ENCODE measurements at places on chromosomes 6 and 20. TPM values are rescaled to one million over a fixed set of nuclear protein-coding genes. Genes with fewer than 3 reads are reported as not detected.

- no peaks in the 10 kb centered on the region for H3K36me3 ChIP-seq
- no peaks in the 10 kb centered on the region for H3K4me1 ChIP-seq
- H3K27ac ChIP-seq = no peak overlapping the region
- no peaks in the 10 kb centered on the region for H3K27me3 ChIP-seq
- no peak overlapping the region for H3K4me3 ChIP-seq
Measured at GRCh38 chr6:101181006-101181405, 212.5 kb upstream of the GRIK2 start.

DNA sequence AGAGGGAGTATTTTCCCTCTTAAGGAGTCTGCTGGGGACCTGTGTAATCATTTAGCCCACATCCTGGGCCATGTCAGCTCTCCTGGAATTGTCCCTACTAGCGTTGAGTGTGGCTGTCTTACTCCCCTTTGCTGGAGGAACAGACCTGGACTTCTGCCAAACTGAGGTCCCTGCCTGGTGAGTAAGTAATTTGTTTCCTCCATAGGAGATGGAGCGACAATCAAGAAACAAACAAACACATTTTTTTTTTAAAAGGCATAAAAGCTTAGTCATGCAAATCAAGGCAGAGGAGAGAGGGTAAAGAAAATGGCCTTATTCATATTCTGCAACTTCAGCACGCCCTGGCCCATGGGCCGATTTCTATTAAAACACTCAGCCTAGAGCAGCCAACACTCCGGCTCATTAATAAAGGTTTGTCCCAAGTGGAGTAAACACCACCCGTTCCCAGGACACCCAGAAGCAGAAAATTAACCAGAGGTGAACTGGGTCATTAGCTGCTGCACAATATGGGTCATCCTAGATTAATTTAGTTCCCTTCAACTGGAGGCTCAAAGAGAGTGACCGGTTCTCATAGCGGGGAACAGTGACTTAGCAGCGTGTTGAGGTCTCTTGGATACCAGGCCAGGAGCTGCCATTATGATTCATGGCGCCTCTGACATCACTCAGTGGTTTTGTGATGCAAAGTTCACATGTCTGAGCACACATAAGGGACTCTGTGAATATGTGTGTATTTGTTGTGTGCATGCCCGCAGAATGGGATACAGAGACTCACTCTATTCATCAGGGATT lies 165.0 kb upstream of the SULF2 start:
- DNase-seq = peak; percentile 80
- peaks cover 25% of the 10 kb centered on the region for H3K4me1 ChIP-seq
- H3K27ac ChIP-seq = peak overlapping the region; percentile 57
- no peak overlapping the region for H3K4me3 ChIP-seq
- no peaks in the 10 kb centered on the region for H3K27me3 ChIP-seq

- no peaks in the 10 kb centered on the region for H3K36me3 ChIP-seq
- DNase-seq = no peak
- H3K27ac ChIP-seq = no peak overlapping the region
- H3K27me3 ChIP-seq = no peaks in the 10 kb centered on the region
- H3K4me1 ChIP-seq = no peaks in the 10 kb centered on the region
- no peak overlapping the region for H3K4me3 ChIP-seq
Measured at GRCh38 chr20:52845044-52845443, 127.1 kb upstream of the TSHZ2 start.

- H3K4me3 ChIP-seq = no peak overlapping the region
- no peaks in the 10 kb centered on the region for H3K27me3 ChIP-seq
- H3K4me1 ChIP-seq = no peaks in the 10 kb centered on the region
- DNase-seq = no peak
- no peak overlapping the region for H3K27ac ChIP-seq
Measured at GRCh38 chr6:88157106-88157505, 9.0 kb downstream of the CNR1 start.

- H3K27me3 ChIP-seq = no peaks in the 10 kb centered on the region
- no peak overlapping the region for H3K27ac ChIP-seq
- no peak for DNase-seq
- peaks cover 77% of the 10 kb centered on the region for H3K36me3 ChIP-seq
- H3K4me3 ChIP-seq = peak overlapping the region; percentile 82
Measured at GRCh38 chr6:31657406-31658157, 1.9 kb downstream of the APOM start.

DNA sequence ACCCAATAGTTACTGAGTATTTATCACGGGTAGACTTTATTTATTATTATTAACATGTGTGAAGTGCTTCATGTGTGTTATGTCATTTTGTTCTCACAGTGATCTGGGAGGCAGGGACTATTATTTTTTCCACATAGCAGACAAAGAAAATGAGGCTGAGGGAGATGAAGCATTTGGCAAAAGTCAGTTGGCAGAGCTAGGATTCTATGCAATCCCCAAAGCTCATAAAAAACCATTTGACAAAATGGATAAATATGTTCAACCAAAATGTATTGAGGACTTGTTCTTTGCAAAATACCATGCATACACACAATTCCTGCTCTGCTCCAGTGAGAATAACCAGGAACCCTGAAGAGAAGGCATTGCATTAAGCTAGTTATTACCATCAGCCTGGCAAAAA lies 184.4 kb downstream of the HS3ST5 start:
- no peaks in the 10 kb centered on the region for H3K27me3 ChIP-seq
- no peak for DNase-seq
- no peak overlapping the region for H3K27ac ChIP-seq
- no peak overlapping the region for H3K4me3 ChIP-seq
- no peaks in the 10 kb centered on the region for H3K4me1 ChIP-seq

Gene GGTLC1
- total RNA-seq = not detected

Gene RIN2
- 9.8 TPM for total RNA-seq

GRCh38 chr20:16124911-16125776 lies 448.1 kb downstream of the KIF16B start:
- no peaks in the 10 kb centered on the region for H3K4me1 ChIP-seq
- no peak overlapping the region for H3K27ac ChIP-seq
- H3K27me3 ChIP-seq = no peaks in the 10 kb centered on the region
- DNase-seq = no peak
- H3K36me3 ChIP-seq = no peaks in the 10 kb centered on the region

Gene TGM3
- total RNA-seq = not detected

DNA sequence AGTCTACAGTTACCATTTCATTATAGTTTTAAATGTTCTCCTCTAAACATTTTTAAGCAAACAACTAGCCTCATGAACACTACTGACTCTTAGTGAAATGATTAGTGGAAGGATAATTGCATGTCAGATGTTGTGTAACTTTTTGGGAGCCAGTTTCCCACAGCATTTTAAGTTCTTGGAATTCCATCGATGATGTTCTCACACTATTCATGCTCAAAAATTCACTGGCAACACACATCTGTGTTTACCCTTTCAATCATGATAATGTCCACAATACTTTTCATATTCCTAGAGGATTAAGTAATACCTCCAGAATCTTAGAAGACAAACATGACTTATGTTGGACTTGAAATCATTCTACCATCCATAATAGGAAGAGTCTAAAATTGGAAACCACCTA lies 678.1 kb upstream of the ID4 start:
- no peak overlapping the region for H3K27ac ChIP-seq
- H3K36me3 ChIP-seq = no peaks in the 10 kb centered on the region
- no peak for DNase-seq
- no peaks in the 10 kb centered on the region for H3K27me3 ChIP-seq
- no peaks in the 10 kb centered on the region for H3K4me1 ChIP-seq

GRCh38 chr6:139919107-139920026 lies 544.9 kb upstream of the CITED2 start:
- no peak for DNase-seq
- no peak overlapping the region for H3K27ac ChIP-seq
- no peaks in the 10 kb centered on the region for H3K27me3 ChIP-seq
- H3K36me3 ChIP-seq = no peaks in the 10 kb centered on the region
- no peaks in the 10 kb centered on the region for H3K4me1 ChIP-seq

Gene PTPN1
- total RNA-seq = 67.5 TPM

- no peaks in the 10 kb centered on the region for H3K27me3 ChIP-seq
- H3K4me1 ChIP-seq = no peaks in the 10 kb centered on the region
- DNase-seq = no peak
- no peak overlapping the region for H3K27ac ChIP-seq
- no peak overlapping the region for H3K4me3 ChIP-seq
Measured at GRCh38 chr20:20233041-20233514, 134.8 kb upstream of the INSM1 start.

GRCh38 chr6:39350723-39351505 lies 28.4 kb upstream of the KCNK16 start:
- peaks cover 68% of the 10 kb centered on the region for H3K27me3 ChIP-seq
- no peaks in the 10 kb centered on the region for H3K36me3 ChIP-seq
- no peaks in the 10 kb centered on the region for H3K4me1 ChIP-seq
- H3K4me3 ChIP-seq = no peak overlapping the region

GRCh38 chr6:37513155-37513554 lies 13.5 kb upstream of the CCDC167 start:
- H3K4me1 ChIP-seq = peaks cover 6% of the 10 kb centered on the region
- DNase-seq = no peak
- peaks cover 94% of the 10 kb centered on the region for H3K27me3 ChIP-seq
- no peaks in the 10 kb centered on the region for H3K36me3 ChIP-seq

DNA sequence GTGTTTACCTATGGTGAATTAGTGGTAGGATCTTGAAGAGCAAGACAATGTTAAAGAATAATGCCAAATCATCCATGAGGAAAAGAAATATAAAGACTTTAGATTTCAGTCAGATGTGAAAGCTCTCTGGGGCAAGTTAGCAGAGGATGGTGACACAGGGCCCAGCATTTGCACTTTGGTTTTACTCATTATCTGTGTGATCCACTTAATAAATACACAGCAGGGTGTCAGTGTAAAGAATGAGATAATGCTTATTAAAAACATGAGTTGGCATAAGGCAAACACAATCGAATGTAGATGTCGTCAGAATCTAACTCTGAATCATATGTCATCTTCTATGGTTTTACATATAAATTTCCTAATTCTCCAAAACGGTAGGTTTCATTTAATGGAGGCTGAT lies 130.4 kb upstream of the PREP start:
- no peaks in the 10 kb centered on the region for H3K36me3 ChIP-seq
- no peak for DNase-seq
- no peak overlapping the region for H3K27ac ChIP-seq
- no peak overlapping the region for H3K4me3 ChIP-seq
- H3K4me1 ChIP-seq = no peaks in the 10 kb centered on the region
- H3K27me3 ChIP-seq = no peaks in the 10 kb centered on the region

Gene ECT2L
- total RNA-seq = not detected

Gene EDN1
- 24.7 TPM for total RNA-seq

GRCh38 chr6:158358450-158359077 lies 46.3 kb downstream of the TULP4 start:
- H3K27me3 ChIP-seq = no peaks in the 10 kb centered on the region
- DNase-seq = no peak
- peaks cover 5% of the 10 kb centered on the region for H3K36me3 ChIP-seq
- H3K4me1 ChIP-seq = peaks cover 43% of the 10 kb centered on the region

GRCh38 chr6:163405412-163406309 lies 8.9 kb upstream of the QKI start:
- DNase-seq = peak; percentile 30
- H3K4me1 ChIP-seq = peaks cover 15% of the 10 kb centered on the region
- H3K27me3 ChIP-seq = no peaks in the 10 kb centered on the region

DNA sequence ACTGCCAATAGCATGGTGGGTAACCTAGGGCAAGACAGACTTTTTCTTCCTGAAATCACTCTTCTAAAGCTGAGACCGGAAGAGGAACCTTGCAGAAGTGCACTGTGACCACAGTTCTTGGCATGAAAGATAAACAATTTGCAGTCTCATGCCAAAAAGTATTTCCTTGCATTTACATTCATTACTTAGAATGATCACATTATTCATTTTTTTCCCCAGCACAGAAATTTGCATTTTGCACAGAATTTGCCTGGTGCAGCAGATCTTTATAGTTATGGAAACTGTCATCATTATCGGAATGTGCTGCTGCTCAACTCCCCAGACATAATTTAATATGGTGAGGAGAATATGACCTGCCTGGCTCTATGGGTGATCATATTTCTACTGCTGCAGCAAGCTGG lies 42.2 kb upstream of the EDN3 start:
- DNase-seq = no peak
- H3K27ac ChIP-seq = no peak overlapping the region
- H3K4me1 ChIP-seq = no peaks in the 10 kb centered on the region
- peaks cover 98% of the 10 kb centered on the region for H3K27me3 ChIP-seq

GRCh38 chr6:90978046-90978445 lies 391.2 kb upstream of the MAP3K7 start:
- no peak overlapping the region for H3K27ac ChIP-seq
- no peaks in the 10 kb centered on the region for H3K36me3 ChIP-seq
- no peaks in the 10 kb centered on the region for H3K4me1 ChIP-seq
- H3K4me3 ChIP-seq = no peak overlapping the region

Gene ANKRD66
- total RNA-seq = not detected

DNA sequence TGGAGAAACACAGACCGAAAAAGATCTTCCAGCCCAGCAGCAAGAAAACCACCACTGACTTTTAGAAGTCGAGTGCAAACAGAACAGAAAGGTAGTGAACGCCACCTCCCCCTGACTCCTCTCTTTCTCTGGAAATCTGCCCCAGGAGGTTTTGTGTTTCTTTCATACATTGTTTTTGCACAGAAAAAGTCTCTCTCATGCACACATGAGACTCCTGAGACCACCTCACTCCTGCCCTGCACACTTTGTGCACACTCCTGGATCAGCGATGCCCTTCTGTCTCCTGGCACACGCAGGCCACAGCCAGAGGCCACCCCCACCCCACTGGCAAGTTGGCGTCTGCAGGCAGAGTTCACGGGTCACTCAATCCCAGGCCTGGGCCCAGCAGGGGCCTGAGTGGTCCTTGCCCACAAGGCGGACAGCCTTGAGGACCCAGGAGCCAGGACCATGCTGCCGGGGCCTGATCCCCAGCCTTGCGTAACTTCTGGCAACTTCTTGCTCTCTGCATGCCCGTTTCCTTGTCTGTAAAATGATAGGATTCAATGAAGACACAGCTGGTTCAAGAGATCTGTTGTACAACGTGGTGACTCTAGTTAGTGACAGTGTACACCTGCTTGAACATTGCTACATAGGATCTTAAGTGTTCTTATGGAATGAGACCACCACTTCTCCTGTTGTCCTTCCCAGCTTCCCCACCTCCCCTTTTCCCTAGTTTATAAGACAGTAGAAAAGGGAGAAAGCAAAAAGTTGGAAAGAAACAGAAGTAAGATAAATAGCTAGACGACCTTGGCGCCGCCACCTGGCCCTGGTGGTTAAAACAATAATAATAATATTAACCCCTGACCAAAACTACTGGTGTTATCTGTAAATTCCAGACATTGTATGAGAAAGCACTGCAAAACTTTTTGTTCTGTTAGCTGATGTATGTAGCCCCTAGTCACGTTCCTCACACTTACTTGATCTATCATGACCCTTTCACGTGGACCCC lies 30.2 kb upstream of the CST7 start:
- H3K27me3 ChIP-seq = no peaks in the 10 kb centered on the region
- H3K4me3 ChIP-seq = no peak overlapping the region

Gene LHFPL5
- total RNA-seq = 0.42 TPM

Gene ZNF334
- total RNA-seq = not detected

DNA sequence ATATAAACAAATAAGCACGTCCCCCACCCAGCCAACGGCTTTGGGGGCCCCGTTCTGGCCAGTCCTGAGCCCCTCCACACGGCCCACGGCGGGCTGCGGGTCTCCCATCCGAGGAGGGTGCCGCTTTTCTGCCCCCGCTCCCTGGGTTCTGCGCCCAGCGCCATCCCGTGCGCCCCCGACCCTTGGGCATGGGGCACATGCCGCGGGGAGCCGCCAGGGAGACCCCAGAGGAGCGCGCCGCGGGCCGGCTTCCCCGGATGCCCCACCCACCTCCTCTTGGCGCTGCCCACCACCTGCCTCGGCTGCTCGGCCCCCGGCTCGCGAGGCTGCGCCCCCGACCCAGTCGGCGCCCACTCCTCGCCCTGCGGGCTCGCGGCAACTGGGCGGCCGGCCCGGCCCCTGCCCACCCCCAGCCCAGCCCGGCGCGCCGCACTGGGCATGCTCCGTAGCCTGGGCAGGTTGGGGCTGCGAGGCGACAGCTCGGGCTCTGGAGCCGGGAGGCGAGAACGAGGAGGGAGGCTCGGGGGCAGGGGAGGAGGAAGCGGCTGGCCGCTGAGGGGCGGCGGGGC lies 570 bp upstream of the PLCB4 start:
- DNase-seq = peak; percentile 54
- peaks cover 23% of the 10 kb centered on the region for H3K36me3 ChIP-seq
- H3K4me1 ChIP-seq = peaks cover 25% of the 10 kb centered on the region

Gene RIPOR2
- total RNA-seq = 4.7 TPM
